ENCODE measurements at places on chromosomes 7 and 10.

GRCh38 chr10:124532106-124532641 is 70.6 kb downstream of the LHPP start:
- DNase-seq, result no peak

DNA sequence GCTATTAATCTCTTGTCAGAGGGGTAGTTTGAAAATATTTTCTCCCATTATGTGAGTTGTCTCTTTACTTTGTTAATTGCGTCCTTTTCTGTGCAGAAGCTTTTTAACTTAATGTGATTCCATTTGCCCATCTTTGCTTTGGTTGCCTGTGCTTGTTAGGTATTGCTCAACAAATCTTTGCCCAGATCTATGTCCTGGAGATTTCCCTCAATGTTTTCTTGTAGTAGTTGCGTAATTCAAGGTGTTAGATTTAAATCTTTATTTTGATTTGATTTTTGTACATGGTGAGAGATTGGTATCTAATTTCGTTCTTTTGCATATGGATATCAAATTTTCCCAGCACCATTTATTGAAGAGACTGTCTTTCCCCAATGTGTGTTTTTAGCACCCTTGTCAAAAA is 567.2 kb downstream of the DNAJB9 start:
- no peak for DNase-seq

GRCh38 chr7:24741679-24742505 is 15.4 kb downstream of the GSDME start:
- no peak for DNase-seq

- DNase-seq, result no peak
Observed at GRCh38 chr10:127939786-127940330, 33.0 kb downstream of the PTPRE start.

DNA sequence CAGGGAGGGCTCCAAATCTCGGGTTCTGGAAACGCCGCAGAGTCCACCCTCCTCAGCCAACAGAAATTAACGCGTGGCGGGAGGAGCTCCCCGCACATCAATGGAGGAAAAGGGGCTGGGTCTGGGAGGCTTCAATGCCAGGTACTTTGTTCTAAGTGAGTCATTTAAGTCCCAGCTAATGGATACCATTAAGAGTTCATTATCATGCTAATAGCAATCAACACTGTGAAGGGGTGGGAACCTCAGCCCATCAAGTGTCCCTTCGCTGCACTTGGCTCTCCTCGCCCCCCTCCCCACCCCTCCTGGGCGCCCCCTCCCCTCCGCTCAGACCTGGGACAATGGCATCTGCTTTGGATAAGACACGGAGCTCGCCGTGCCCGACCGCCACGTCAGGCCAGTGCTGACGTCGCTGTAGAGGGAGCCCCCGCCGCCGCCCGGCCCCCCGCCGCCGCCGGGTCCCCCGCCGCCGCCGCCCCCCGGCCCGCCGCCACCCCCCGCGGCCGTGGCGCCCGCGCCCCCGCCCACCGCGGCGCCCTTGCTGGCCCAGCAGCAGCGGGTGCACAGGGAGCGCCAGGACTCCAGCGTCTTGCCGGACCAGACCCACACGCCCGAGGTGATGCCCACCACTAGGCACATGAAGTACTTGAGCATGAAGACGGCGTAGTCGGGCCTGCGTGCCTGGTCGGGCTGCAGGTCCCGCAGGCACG is 2.9 kb downstream of the FZD8 start:
- no peak for DNase-seq

GRCh38 chr10:13969792-13970140 is 361.0 kb downstream of the FRMD4A start:
- no peak for DNase-seq

DNA sequence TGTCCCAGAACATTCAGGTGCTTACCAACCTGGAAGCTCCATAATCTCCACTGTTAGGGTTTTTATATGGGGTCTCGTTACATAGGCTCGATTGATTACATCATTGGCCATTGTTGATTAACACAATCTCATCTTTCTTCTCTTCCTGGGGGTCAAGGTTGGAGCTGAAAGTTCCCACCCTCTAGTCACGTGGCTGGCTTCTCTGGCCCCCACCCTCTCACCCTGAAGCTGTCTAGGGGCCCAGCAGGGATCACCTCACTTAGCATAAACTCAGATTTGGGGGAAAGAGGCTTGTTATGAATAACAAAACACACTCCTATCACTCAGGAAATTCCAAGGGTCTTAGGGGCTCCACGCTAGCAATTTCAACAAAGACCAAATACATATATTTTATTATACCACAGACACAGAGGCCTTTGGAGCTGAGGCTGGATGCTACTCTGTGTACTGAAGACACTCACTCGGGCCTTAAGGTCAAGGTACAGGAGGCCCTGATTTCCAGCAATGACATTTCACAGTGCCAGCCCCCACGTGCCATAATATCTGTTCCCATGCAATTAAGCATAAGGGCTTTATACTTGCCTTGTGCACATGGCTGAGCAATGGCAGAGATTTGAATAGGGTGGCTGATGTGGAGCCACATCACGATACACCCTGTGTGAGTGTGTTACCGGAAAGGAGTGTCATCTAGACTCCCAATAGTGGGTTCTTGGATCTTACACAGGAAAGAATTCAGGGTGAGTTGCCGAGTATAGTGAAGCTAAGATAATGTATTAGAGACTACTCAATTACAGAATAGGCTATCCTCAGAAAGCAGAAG is 108.2 kb downstream of the COL26A1 start:
- DNase-seq, result no peak

DNA sequence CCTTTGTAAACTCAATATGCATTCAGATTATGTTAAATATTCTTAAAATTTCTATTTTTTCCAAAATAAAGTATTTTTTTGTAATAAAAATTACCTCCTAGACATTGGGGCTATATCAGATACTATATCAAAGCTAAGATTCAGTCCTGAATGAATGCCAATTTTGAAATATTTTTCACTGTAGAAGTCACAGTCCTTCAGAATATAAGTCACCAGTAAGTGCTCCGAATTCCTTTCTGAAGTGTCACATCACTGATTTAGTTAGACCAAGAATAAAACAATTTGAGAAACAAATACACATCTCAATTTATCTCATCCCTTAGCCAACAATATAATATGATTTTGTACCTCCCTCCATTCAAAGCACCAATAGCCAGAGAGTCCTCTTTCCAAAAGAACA is 33.9 kb upstream of the GSAP start:
- DNase-seq, result no peak

DNA sequence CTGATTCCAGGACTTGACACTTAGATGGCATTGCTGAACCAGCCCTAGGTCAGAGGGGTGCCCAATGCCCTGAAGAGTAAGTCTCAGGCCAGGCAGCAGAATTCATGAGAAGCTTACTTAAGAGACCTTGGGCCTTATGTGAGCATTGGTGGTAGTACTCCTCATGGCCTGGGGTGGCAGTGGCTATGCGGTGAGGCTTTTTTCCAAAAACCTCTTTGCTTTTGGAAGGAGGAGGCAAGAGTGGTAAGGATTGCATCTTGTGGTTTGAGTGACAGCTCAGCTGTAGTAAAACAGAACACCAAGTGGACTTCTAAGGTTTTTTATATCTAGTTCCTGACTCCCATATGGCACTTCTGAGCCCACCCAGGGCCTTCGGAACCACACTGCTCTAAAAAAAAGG is 459.0 kb upstream of the STEAP1 start:
- no peak for DNase-seq

GRCh38 chr7:12504149-12504548 is 66.4 kb upstream of the SCIN start:
- DNase-seq, result no peak

- no peak for DNase-seq
Observed at GRCh38 chr10:22317771-22318565, 1.8 kb downstream of the COMMD3 start.

- no peak for DNase-seq
Observed at GRCh38 chr10:112821663-112822062, 128.4 kb upstream of the TCF7L2 start.

- no peak for DNase-seq
Observed at GRCh38 chr7:103114576-103115008, 34.3 kb downstream of the NAPEPLD start.

DNA sequence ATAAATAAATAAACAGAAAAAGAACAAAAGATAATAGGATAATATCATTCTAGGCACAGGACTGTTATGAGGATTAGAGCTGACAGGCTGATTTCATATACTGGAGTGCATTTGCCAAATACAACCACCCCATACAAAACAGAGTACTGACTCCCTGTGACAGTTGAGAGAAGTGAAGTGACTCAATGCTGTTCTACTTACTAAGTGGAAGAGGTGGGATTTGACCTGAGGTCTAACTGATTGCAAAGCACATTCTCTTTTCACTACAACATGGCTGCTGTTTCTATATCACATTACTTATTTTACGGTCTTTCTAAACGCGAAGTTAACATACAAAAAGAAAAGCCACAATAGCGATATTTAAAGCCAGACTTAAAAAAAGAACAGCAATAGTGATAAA is 51.4 kb downstream of the ITGB1 start:
- no peak for DNase-seq

- DNase-seq, result no peak
Observed at GRCh38 chr10:60142736-60143135, 236.4 kb upstream of the CCDC6 start.

- no peak for DNase-seq
Observed at GRCh38 chr10:50312464-50313437, 61.4 kb upstream of the ASAH2 start.
